ENCODE measurements at places on chromosomes 4 and X.

GRCh38 chr4:33255094-33255493 lies 2534.9 kb downstream of the PCDH7 start:
- DNase-seq: no peak

- no peak for DNase-seq
These were observed 17.2 kb upstream of the SMIM14 start for GRCh38 chr4:39655876-39656275.

GRCh38 chrX:16114611-16115010 lies 8.8 kb upstream of the GRPR start:
- no peak for DNase-seq

GRCh38 chrX:117919755-117920154 lies 196.9 kb downstream of the KLHL13 start:
- DNase-seq: no peak

GRCh38 chrX:136780763-136781162 lies at the start of gene ARHGEF6:
Gene ARHGEF6, minus strand, starts transcription at chrX:136780932. Its CDS starts 50 bp downstream, at chrX:136780882.
- no peak for DNase-seq

DNA sequence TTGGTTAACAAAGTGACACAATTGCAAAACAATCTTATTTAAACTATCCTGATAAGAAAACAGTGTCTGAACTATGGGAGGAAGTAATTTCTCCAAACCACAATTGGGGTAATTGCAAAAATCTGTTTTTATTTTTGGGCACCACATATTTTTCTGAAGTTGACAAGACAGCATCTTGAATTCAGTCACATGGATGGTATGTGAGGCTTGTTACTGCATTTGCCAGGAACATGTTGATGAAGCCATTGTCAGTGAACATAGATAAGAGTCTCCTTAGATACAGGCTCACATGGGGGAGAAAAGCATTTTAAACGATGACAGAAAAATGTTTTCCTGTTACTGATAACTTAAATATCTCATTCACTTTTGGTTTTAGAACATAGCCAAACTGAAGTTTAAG lies 5.5 kb upstream of the USP53 start:
- DNase-seq: no peak

DNA sequence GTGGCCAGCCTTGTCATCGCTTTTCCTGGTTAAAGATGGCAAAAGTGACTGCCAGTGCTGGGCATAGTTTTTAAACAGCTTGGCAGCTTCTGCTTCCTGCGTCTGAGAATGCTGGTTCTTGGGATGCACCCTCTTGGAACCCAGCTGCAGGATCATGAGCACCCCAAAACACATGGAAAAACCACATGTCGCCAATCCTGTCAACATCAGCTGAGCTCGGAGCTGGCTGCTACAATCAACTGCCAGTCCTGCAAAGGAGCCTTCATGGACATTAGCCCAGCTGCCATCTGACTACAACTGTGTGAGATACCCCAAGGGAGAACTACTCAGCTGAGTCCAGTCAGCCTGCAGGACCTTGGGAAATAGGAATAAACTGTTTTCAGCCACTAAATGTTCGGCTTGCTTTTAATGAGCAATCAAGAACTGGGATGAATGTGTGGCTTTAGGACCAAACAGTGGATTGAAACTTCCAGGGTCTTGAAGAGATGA lies 31.0 kb downstream of the OSTC start:
- no peak for DNase-seq

DNA sequence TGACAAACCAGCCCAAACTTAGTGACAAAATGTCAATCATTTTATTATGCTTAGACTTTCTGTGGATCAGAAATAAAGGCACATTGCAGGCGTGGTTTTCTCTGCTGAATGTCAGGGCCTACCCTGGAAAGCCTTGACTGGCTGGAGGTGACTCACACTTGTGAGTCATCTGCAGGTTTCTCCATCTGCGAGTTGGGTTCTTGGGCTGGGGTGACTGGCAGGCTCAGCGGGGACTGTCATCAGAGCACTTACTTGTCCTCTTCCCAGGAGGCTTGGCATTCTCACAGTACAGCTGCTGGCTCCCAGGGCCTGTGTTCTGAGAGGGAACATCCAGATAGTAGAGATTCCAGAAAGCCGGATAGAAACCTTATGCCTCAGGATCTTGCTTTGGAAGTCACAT lies 153.8 kb upstream of the AGA start:
- DNase-seq: no peak

GRCh38 chrX:21529771-21530170 lies 128.4 kb downstream of the KLHL34 start:
- no peak for DNase-seq

DNA sequence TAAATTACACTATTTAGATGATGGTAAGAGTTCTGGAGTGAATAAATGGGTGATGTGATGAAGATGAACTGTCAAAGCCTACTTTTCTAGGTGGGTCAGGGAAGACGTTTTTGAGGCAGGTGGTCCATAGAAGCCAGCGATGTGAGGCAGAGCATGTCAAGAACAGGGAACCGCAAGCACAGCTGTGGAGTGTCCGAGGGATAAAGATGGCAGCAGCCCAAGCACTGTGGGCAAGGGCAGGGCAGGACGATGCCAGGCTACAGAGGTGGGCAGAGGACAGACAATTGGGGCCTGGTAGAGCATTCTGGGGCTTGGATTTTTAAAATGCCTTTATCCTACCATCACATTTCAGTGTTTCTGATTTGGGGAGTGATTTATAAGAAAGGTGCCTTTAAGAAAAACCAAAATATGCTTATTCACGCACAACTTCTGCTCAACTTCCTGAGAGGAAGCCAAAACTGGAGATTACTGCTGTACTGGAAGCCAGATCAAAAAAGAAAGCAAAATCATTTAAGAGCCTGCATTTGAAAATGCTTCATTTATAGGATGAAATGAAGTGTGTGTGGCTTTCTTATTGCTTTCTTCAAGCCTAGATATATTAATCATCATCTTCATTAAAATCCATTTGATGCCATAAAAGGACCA lies 119.0 kb upstream of the WDR17 start:
- DNase-seq: no peak

GRCh38 chr4:165716472-165716871 lies 156.6 kb upstream of the TLL1 start:
- DNase-seq: no peak

- no peak for DNase-seq
These were observed 45.0 kb upstream of the MSANTD1 start for GRCh38 chr4:3203971-3204431.

DNA sequence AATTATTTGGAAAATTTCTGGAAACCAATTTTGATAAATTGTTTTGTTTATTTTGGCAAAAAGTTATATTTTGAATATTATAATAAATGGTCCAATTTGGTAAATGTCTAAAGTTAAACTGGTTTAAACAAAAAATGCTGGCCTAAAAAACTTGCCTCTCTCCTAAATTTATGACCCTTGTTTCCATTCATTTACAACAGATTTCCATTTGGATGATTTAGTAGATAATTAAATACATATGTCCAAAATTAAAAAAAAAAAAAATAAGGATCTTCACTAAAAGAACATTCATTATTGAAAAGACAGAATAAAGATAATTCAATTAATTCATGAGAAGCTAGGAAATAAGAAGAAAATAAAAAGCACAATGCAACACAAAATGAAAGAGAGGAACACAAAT lies 449.5 kb downstream of the SPRY1 start:
- no peak for DNase-seq

DNA sequence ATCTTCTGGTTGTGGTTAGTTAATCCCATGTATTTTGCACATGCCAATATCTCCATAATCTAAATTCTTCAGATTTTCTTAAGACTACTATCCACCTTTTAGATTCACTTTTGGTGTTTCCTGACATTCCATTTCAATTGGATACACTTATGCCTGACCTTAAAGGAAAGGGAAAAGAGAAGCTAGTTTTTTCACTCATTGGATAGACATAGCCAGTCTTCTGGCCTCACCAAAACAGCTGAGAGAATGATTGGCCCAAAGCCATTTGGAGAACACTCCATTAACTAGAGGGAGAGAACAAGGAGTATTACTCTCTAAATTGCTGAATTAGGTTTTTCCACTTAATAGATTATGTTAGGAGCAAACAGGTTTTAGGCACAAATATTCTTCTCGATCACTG lies 4.0 kb downstream of the PRPS1 start:
- DNase-seq: no peak

DNA sequence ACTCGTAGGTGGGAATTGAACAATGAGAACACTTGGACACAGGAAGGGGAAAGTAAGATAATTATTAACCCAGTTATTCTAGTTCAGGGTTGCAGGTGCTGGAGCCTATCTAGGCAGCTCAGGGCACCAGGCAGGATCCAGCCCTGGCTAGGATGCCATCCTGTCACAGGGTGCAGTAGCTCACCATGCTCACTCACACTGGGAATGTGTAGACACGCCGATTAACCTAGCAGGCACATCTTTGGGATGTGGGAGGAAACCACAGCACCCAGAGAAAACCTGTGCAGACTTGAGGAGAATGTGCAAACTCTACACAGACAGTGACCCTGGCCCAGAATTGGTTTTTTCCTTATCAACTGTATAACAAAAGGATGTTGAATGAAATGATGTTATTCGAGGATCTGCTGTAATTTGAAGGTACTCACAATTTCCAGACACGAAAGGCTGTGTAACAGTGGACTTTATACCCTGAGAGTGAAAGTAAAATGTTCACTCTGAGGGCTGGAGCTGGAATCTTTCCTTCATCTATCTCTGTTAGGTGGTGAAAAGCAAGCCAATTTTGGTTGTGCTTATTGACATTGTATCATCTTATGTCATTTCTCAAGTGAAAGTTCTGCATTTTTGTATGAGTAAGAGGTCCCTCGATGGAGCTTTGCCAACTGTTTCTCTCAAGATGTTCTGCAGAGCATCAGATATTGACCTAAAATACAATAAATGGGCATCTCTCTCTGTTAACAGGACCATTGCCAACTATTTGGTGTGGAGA lies 78.8 kb downstream of the PHEX start:
- DNase-seq: no peak

DNA sequence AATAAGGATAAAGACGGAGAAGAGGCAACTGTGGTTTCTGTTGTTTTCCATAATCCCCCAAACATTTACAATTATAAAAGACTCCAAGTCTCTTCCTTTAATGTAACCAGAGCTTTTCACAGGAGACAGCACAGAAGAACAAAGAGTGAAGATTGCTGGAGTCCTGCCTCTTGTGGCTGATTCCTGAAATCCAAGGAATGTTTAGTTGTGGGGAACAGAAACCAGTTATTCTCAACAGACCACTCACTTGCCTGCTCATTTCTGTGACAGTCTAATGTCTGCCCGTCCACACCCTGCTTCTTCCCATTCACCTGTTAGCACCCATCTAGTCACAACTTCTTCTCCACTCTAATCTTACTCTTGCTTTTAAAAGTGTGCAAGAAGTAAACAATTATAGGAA lies 12.1 kb downstream of the TEX13B start:
- DNase-seq: no peak

- no peak for DNase-seq
These were observed 4.6 kb upstream of the SORCS2 start for GRCh38 chr4:7187691-7188090.

- no peak for DNase-seq
These were observed 460.2 kb upstream of the FAT1 start for GRCh38 chr4:187183826-187184225.

GRCh38 chrX:6228720-6229119 lies at the start of gene NLGN4X:
Gene NLGN4X, minus strand, starts transcription at chrX:6228867. Its CDS starts 77,401 bp downstream, at chrX:6151466.
- DNase-seq: no peak

GRCh38 chrX:20529711-20530110 lies 263.0 kb upstream of the RPS6KA3 start:
- no peak for DNase-seq

GRCh38 chrX:113818346-113818745 lies 765.5 kb upstream of the HTR2C start:
- DNase-seq: no peak

- DNase-seq: no peak
These were observed 47.5 kb upstream of the CLDN34 start for GRCh38 chrX:9919632-9920172.

DNA sequence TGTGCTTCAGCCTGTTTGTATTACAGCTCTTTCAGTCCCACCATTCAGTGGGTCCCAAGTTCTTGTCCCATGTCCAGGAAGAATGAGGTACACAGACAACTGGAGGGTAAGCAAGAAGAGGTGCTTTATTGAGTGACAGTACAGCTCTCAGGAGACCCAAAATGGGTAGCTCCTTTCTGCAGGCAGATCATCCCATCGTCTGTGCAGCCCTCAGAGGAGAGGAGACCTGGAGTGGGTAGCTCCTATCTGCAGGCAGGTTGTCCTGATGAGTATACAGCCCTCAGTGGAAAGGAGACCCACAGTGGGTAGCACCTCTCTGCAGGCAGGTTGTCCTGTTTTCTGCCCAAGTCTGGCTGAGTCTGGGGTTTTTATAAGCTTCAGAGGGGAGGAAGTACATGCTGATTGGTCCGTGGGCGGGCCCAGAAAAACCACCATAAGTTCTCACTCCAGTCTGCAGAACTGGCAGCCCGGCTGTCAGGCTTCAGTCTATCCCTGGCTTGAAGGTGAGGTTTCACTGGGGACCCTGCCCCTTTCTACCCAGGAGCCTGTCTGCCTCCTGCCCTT lies 18.0 kb downstream of the GRK4 start:
- no peak for DNase-seq

DNA sequence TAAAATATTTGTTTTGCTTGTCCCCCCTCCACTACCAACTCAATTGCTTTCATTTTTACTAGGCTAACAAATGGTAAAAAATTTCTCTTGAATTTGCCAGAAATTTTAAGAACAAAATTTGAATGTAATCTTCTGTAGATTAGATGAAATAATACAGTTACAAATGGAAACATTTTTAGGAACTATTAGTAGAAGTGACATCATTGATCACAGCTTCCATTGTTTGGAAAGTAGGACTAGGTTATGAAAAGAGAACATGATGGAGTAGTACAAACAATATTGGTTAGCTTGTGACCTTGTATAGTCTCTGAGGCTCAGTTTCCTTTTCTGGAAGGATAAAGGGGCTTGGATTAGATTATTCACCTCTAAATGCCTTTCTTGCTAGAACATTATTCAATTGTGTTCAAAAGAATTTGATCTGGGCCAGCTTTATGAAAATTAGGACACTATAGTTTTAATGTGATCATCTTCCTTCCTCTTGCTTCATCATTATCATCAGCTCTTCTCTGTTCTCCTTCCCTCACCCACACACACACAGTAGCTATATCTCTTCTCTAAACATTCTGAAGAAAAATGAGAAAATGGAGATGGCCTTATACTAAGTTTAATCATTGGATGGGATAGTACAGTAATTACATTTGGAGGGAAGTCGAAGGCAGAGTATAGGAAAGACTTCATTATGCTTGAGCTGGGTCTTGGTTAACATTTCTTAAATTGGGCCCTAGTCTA lies 9.9 kb downstream of the MTMR1 start:
- no peak for DNase-seq

DNA sequence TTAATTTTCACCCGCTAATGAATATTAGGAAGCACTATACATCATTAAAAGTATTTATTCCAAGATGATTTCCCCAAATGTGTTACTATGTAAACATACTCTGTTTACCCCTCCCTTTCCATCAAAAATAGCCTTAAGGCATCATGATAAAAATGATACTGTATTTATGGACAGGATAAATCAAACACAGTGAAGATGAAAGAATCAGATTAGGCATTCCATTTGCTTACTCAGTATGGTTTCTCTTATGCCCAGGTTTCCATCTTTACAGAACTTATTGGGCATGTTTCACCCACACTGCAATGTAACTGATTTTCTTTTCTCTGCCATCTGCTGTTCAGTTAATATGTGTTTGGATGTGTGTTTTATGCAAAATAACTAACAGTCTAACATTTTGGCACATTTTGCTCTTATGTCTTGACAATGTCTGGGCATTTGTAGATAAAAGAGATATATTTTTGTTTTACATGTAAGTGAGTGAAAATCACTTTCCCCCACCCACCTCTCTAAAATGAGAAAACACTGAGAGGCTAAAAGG lies 445.2 kb downstream of the RPA4 start:
- DNase-seq: no peak

GRCh38 chr4:48945981-48946380 lies 39.4 kb upstream of the OCIAD2 start:
- no peak for DNase-seq

Measured in stimulated activated CD8-positive, alpha-beta memory T cell treated with anti-CD3 and anti-CD28 coated beads, Interleukin-7, amount 100 ng/mL, for 1 hour (primary cell).